ENCODE measurements at places on chromosomes 2 and 18.

- no peak for DNase-seq
Measured at GRCh38 chr2:69359371-69359770, 27.7 kb downstream of the GFPT1 start.

GRCh38 chr2:158932131-158932645 is 36.3 kb upstream of the TANC1 start:
- DNase-seq = no peak

DNA sequence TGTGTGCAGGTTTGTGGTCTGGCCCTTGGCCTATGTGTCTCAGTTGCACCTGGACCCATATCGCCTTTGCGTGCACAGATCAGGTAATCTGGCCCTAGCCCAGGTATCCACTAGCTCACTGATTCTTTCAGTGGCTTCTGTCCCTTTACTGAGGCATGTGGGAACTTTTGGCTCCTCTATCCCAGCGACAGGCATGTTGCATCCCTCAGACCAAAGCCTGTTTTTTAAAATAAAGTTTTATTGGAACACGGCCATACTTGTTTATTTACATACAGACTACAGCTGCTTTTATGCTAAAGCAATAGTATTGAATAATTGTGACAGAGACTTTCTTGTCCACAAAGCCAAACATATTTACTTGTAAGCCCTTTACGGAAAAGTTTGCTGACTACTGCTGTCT is 39.9 kb upstream of the UPP2 start:
- no peak for DNase-seq

- DNase-seq = no peak
Measured at GRCh38 chr18:8742387-8743361, 37.3 kb downstream of the MTCL1 start.

DNA sequence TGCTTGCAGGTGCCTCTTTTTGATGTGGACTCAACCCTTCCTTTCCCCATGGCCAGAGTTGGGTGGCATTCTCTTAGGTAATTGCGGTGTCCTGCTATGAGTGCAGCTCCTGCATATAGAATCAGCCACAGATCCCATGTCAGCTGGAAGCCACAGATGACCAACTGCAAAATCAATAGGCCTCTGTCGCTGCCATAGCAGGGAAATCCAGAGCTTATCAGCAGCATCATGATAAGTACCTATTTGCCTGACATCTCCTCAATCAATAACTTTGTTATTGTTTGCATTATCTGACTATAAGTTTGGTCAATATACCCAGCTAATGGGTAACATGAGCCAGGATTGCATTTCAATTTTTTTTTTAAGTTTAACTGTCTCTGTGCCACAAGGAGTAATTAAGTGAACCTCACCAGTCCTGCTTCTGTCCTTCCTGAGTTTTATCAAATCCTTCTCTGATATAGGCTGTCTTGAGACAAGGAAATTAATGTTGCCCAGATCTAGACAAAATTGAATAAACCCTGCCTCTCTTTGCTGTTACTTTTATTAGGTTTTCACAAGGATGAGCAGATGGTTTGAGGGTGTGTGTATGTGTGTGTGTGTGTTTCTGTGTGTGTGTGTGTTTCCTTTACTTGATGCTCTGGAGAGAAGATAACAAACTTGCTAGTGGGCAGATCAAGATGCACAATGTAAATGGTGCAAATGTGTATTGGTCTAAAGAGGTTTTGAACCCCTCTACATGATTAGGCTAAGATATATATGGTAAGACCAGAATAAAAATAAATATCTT is 59.6 kb upstream of the CREB1 start:
- no peak for DNase-seq

- DNase-seq = no peak
Measured at GRCh38 chr2:27727257-27727656, 44.3 kb upstream of the MRPL33 start.

DNA sequence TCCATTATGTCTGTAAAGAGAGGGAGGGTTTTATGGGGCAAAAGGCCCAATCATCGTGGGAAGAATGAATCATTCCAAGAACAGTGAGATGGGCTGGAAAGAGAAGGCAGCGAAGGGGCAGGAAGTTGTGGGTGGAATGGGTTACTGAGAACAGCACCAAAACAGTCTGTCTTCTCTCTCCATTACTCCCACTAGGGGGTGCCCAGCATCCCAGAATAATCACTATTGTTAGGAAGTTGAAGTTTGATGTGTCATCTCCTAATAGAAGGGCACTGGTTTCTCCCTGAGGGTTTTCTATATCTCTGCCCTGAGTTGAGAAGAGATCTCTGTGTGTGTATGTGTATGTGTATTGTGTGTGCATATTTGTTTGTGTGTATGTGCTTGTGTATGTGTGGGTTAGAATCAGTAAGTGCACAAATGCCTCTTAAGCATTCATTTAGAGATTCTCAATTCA is 76.6 kb upstream of the MAP4K3 start:
- DNase-seq = no peak

DNA sequence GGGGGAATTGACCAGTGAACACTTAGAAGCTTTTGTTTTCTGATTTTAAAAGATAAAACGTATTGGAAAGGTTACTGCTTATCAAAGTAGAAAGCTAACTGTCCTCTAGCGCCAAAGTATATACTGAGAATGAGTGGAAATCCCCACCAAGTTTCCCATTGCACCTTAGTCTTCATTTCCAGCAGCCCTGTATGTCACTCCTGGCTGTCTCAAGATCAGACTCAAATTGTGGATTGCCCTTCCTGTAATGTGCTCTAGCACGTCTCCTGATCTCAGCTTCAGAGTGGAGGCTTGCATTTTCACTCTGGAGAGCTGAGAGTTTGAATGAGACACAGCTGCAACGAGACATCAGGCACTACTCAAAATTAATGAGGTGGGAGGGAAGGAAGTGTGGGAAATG is 26.6 kb downstream of the MFF start:
- DNase-seq = no peak

GRCh38 chr2:84963692-84964405 is 7.1 kb upstream of the KCMF1 start:
- no peak for DNase-seq

DNA sequence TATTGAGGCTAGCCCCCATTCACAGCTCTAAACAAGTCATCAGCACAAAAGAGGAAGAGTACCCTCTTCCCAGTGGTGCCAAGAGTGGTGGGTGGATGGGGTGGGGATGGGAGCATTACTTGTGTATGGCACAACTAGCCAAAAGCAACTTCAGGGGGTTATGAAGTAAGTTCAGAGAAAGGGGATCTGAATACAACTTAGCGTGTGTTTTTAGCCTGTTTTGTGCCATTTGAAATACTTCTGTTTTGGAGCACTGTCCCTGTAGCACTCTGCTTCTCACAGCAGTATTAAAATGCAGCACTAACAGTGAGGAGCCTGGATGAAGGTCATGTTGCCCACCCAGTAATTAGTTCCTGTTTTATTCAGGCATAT is 113.5 kb downstream of the CRIM1 start:
- DNase-seq = no peak

DNA sequence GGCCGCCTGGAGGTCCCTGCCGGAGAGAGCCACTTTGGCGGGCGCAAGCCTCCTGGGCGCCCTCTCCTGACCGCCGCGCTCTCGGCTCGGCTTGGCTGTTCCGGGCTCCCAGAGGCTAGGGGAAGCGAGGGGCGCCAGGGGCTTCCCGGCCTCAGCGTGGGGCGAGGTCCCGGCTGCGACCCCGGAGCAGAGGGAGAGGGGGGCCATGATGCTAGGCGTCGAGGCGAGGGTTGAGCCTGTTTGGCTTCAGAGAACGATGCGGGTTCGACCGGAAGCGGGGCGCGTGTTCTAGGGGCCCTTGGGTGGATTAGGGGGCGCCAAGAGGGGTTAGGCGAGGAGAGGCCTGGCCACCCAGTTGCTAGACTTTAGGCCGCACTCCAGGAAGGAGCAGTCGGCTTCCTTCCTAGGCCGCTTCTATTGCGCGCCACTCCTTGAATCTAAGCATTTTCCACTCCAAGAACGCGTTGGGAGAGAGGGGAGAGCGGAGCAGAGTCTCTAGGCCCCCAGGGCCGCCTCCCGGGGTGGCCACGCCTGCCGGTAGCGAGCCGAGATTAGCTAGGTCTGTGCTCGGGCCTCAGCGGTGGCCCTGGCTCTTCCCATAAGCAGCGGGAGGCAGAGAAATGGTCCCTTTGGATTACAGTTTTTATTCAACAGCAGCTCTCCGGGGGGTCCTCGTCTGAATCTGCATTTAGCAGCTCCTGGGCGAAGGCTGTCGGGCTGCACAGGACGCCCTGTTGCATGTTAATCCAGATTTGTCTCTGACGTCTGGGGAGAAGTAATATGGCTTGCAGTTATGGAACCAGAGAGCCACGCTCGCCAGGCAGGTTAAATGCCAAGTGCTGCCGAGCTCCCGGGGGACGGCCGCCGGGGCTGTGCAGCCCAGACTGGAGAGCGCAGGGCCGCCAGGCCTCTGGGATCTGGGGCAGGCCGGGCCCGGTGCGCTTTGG is 11.3 kb downstream of the MEIS1 start:
- no peak for DNase-seq

GRCh38 chr2:120609826-120610395 is 125.8 kb upstream of the GLI2 start:
- no peak for DNase-seq

GRCh38 chr2:234996069-234996940 is 44.5 kb downstream of the SH3BP4 start:
- no peak for DNase-seq

DNA sequence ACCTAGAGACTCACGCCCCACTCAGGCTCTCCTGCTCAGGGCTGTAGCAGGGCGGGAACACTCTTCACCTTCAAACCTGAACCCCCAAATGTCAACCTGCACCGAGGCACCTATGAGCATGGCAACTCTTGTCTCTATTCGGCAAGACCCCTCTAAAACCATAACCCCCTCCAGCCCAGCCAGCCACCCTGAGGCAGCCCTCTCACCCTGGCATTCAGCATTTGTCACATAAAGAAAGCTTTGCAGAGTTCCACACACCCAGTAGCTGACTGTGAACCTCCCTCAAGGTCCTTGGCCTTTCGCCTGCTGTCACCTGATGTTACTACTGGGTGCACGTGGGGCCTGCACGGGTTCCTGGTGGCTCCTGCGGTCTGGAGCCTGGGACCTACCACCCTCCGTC is 97.2 kb upstream of the ALKAL2 start:
- DNase-seq = no peak

- no peak for DNase-seq
Measured at GRCh38 chr2:125085904-125086303, 1060.8 kb downstream of the CNTNAP5 start.

GRCh38 chr2:133658020-133658903 is 90.0 kb upstream of the NCKAP5 start:
- no peak for DNase-seq

DNA sequence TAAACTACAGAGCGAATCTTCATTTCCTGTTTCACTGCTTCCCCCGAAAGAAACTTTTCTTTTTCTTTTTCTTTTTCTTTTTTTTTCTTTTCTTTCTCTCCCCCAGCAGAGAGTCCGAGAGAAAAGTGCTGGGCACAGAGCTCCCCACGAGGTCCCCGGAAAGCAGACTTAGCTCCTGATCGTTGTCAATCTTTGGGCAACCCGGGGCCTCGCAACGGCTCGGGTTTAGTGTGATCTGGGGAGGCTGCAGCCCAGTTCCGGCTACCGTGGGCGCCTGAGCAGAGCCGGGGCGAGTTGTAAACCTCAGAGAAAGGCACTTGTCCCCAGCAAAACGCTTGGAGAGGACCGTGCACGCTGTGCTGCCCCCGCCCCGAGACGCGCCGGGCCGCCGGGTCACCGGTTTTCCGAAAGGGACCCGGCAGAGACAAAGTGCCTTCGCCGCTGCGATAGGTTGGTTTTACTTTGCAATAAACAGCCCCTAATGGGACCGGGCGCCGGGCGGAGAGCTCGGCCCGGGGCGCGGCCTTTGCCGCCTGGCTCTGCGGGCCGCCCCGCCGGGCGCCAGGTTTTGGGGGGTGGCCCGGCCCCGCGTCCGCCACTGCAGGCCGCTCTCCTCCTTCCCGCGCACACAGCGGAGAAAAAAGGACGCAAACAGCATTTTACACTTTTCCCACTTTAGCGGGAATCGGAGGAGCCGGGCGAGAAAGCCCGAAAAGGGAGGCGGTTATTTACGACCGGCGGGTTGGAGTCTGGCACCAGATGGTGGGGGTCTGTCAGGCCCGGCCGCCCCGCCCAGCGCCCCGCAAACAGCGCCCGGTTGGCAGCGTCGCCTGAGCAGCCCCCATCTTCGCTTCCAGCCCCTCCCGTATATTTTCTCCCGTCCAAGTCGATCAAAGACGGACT is 136.0 kb downstream of the INSIG2 start:
- DNase-seq = no peak

- DNase-seq = no peak
Measured at GRCh38 chr18:40048886-40049650, 1906.0 kb upstream of the PIK3C3 start.

GRCh38 chr2:204362581-204362980 is 182.7 kb upstream of the PARD3B start:
- DNase-seq = no peak

DNA sequence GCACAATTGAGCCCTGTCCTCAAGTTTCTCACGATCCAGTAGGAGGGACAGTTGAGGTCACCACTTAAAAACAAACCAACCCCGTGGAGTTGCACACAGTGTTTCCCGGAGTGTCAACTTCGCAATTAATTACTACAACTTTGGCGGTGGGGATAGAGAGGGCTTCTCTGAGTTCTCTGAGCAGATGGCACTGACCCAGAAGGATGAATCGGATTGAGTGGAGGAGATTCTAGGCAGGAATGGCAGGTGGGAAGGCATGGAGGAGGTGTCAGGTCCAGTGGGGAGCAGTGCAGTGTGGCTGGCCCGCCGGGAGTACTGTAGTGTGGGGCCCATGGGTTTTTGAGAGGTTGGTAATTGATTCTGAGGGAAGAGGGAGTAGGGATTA is 12.0 kb downstream of the SIX3 start:
- DNase-seq = no peak

DNA sequence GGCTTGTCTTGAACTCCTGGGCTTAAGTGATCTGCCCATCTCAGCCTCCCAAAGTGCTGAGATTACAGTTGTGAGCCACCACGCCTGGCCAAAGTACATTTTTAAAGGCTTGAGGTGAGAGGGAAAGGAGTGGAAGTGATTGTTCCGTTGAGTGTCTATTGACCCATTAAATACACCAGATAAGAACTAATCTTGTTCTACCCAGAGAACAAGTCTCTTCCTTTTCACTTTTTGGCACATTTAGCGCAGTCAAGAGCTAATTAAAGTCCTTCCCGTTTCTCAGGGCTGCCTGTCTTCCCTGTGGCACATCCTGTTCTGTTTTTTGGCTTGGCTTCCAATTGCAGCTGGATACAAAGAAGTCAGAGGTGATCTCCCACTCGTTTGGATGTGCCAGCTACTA is 172.3 kb downstream of the ALPK2 start:
- DNase-seq = no peak

DNA sequence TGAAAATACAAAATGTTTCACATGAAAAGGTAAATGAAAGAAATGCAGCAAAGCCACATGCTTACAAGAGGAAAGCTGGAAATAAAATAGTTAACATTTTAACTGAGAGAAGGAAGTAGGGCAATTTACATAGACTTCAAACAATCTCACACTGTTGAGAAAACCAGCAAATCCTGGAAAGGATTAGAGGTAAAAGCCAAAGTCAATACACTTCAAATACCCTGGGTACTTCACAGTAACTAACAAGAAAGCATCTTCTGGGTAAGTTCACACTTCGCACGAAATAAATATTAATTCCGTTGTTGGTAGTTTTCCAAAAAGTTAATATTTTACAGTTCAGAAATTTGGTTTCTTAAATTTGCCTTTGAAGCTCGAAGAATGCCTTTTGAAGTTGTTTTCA is 3.5 kb upstream of the ERICH2 start:
- no peak for DNase-seq
